Activated CD8-positive, alpha-beta memory T cell treated with anti-CD3 and anti-CD28 coated beads, Interleukin-2, amount 10 ng/mL, durations not matched to agents 7 days and 5 days (primary cell): ENCODE measurements at places on chromosomes 7 and 10.

GRCh38 chr7:29548823-29549222, 14.8 kb upstream of the PRR15 start:
- DNase-seq = no peak

DNA sequence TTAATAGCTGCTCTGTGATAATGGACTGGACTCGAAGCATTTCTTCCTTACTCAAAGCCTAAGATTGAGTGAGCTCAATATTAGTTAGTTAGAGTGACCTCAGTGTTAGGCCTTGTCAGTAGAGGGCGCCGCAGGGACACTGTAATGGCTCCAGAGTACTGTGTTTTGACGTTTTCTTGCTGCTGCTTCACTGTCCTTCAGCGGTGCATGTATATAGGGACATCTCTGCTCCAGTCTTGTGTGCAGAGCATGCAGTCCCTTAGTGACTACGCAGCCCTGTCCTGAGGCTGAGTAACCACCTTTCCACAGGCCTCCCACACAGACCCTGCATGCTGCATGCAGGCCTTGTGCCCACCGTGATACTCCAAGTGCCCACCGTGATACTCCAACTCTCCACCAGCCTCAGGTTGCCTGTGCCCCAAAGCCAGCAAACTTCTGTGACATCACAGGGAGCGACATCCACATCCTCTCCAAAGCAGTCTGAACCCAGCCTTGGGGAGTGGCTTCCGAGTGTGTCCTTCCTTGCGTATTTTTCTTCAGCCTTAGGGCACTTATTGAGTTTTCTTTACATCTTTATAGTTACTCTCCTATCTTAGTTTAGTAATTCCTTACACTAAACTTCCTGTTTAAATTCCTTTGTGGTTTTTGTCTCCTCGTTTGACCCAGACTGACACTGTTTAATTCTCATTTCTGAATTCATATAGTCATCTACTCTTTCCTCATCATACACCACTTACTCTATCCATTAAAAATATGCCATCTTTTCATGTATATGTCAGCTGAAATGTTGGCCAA, 118.2 kb downstream of the JAZF1 start:
- DNase-seq = peak; percentile 69

DNA sequence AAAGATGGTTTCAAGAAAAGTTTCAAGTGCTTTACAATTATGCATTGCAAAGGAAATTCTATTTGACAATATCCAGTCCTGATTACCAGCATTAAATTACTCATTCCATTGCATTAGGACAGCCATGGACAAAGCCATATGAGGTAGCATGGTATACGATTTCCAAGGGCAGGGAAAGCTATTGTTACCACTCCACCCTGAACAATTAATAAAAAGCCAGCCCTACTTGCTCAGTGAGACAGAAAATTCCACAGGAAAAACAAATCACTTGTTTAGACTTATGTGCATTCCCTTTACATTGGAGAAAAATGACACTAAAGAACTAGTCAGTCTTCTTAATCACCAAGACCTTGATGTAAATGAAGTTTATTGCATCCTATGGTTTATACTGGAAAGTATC, 5.6 kb downstream of the CD36 start:
- DNase-seq = no peak

DNA sequence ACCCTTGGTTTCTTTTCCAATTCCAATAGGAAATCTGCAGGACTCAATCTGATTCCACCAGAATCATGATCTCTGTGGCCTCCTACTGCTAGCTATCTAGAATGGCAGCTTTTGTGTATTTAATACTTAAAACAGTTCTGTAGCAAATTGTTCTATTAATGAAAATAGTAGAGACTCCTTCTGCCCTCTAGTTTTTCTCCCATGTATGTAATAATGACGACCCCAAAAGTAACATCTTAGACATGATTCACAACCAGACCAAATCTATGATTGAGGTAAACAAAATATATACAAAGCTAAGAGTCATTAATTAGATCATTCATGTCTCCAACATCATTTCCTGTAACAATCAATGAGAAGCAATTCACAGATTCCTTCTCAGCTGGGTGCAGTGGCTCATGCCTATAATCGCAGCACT, 259.1 kb upstream of the MKLN1 start:
- DNase-seq = no peak

GRCh38 chr7:15104411-15105092, 202.0 kb upstream of the DGKB start:
- no peak for DNase-seq
